Fibroblast of pulmonary artery (primary cell): ENCODE measurements at places on chromosomes 4 and X.

DNA sequence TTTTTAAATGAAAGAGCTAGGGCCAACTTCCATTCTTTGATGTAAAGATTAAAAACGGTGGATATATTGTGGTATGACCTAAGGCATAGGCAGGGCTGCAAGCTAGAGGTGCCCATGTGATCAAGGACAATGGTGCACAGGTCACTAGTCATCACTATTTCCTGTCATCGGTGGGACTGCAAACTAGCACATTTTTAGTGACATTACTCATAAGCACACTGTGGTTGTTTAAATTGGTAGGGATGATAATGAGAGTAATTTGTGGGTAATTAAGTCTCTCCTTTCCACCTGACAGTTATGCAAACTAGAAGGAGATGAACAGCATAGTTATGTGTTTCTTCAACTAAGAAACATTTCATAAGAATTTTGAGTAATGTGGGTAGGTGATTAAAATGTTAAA lies 85.4 kb downstream of the GPRIN3 start:
- DNase-seq = no peak

GRCh38 chr4:156476359-156476758 lies 495.2 kb downstream of the PDGFC start:
- DNase-seq = peak; percentile 90

GRCh38 chr4:69098470-69098869 lies 2.2 kb downstream of the UGT2B7 start:
- no peak for DNase-seq

GRCh38 chr4:139808808-139809756 lies 143.5 kb downstream of the MGST2 start:
- peak; percentile 20 for DNase-seq

DNA sequence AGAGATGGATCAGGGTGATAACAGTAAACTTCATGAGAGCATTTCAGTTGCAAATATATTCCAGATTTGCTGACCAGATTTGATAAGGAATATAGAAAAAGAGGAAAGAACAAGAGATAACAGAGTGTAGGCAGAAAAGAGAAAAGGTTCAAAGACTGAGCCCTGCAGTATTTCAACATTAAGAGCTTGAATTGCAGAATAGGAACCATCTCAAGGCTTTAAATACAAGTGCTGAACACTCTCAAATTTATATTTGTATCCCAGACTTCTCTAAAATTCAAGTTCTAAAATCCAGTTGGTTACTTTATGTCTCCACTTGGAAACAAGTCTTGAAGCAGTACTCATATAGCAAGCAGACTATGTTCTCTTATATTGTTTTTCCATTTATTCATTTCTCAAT lies 9.7 kb upstream of the MYOZ2 start:
- no peak for DNase-seq

DNA sequence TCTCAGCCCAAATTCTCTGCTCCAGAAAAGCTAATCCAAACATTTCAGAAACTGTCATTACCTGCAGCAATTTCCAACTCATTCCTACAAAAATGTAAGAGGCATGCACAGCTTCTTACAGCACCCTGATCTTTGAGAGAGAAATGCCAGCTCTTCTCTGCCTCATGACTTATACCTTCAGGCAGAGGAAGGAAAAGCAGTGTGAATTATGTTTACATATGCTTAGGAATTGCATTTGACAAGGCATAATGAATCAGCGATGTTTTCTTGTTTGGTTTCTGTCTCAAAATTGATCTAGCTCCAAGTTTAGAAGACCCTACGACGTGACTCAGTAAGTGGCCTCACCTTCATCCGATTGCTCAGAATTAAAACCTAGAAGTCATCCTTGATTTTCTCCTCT lies 21.8 kb upstream of the AGA start:
- DNase-seq = no peak

- DNase-seq = no peak
Measured at GRCh38 chr4:114538012-114538617, 60.5 kb upstream of the UGT8 start.

DNA sequence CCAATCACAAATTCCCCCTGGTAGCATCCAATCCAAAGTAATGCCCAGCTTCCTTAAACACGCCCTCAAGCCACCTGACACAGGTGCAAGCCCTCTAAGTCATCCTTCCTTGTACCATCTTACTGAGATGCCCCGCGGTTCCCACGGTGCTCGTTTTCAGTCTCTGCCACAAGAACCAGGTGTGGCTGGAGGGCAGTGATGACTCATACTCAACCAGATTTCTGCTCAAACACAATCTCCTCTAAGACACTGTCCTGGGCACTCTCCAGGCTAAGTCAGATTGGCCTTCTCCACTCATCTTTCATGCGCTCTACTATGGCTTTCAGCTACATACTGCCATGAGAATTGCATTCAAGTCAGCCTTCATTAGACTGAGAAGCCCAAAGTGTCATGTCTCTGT lies 3.5 kb downstream of the SH3KBP1 start:
- no peak for DNase-seq

DNA sequence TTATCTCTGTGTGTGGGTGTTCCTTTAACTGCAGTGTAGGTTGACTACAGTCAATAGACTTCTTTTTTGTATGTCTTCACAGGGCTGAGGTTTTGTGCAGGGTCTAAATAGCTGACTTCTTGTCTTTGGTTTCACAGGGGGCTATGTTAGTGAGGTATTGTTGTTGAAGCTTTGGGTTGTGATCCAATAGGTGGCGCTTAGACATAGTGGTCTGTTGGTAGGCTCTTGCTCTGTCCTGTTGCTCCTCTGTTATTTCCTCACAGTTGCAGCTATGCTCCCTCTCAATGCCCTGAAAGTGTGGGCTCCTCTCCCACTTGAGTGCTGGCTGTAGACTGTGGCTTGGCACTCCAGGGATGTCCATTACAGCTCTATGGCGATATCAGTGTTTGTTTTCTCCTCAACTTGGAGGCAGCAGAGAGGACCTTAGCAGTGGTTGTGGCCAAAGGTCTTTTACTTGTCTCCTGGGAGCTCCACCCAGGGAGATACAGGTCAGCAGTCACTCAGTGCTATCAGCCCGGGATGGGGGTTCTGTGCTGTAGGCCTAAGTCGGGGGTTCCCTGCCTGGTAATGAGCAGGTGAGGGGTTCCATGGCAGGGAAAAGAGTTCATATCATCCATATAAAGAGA lies 14.0 kb downstream of the POF1B start:
- DNase-seq = no peak

GRCh38 chrX:97790850-97791249 lies 907.1 kb downstream of the RPA4 start:
- no peak for DNase-seq
